ENCODE measurements at places on chromosomes 7 and 10.

- ATAC-seq: no peak
Measured at GRCh38 chr10:8424555-8425211, 370.2 kb downstream of the GATA3 start.

GRCh38 chr7:91345449-91345848 lies 81.2 kb downstream of the FZD1 start:
- ATAC-seq: no peak

DNA sequence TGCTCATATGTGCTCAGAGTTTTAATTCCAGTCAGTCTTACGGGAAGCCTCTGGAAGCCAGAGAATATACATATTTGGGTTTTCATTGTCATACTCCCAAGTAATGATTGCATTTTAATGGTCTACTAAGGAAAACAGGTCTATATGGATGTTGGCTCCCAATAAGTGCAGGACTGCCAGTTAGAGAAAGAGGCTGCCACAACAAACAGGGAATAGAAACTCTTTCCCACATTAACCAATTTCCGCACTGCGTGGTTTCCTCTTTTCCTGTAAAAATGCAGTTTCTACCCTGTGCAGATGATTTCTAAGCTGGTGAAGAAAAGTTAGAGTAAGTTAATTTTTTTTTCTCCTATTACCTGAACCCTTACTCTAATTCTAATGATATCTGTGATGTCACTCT lies 78.2 kb downstream of the CCSER2 start:
- no peak for ATAC-seq

- no peak for ATAC-seq
Measured at GRCh38 chr10:74300666-74301065, 149.6 kb downstream of the ADK start.

DNA sequence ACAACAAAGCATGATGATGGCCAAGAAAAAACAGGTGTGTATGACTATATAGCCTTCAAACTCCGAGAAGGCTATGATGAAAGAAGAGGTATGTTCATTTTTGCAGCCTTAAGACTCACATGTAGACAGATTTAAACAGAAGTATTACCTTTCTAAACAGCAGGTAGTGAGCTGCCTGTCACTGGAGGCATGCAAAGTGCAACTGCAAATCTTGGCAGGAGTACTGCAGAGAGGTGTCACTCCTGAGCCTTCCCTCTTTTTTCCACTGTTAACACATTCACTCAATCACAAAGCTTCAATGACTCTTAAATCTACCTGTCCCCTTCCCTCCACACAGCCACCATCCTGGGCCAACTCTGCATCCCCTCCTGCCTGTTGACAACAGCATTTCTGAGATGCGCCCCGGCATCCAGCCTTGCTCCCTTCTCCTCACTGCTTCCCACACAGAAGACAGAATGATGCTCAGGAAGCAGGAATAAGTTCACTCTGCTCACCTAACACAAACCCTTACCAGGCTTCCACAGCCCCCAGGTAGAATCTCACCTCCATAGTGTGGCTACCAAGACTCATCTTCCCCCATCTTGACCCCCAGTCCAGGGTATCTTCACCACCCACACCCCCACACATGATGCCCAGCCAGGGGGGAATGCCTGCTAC lies 161.9 kb upstream of the ZMIZ1 start:
- no peak for ATAC-seq

GRCh38 chr7:29429401-29429800 lies 134.2 kb upstream of the PRR15 start:
- no peak for ATAC-seq

DNA sequence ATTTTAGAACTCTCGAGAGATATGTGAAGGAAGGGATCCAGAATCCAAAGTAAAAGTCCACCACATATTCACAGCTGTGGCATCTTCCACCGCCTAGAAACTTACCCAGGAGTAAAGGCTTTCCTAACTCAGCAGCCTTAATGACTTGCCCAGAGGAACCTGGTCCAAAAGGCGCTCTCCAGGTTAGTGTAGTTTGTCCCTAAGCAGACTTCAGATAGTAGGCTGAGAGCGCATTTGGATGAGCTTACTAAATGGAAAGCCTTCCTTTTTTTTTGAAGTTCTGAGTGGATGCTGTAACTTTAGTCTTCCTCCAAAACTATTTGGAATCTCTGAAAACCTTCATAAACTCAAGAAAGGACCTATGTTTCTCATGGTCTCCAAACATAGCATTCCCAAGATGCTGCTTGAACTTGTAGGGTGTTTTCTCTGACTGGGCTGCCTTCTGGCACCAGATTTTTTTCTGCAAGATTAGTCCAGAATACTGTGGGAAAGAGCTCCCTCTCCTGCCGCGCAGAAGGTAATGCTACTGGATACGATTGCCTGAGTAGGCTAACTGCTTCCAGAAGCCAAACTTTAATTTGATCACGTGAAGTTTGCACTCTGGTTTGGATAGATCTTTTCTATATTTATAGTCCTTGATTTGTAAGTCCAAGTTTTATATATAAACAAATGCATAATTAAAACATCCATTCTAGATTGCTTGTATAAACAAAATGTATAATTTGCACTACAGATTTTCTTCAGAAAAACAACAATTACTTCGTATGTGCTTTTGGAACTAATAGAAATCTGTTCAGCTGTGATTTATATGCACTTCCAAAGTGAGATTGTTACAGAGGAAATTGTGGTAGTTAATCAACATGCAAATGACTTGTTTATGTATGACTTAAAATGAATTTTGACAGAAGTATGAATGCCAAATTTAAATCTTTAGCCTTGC lies 19.6 kb upstream of the GPR37 start:
- peak; percentile 63 for ATAC-seq

DNA sequence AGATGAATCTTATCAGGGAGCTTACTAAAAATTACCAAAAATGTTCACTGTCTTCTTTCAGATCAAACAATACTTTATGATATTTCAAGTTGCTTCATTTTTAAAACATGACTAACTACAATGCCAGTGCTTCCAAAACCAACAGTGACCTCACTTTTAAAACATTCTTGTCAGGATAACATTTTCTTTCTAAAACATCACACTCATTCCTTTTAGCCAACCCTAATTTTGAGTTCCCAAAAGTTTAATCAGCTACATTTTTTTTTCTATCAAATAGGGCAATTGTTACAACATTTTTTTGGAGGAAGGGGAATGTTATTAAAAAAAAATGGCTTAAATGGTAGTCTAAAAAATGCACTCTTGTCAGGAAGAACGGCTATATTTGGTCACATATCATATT lies 37.3 kb downstream of the RTKN2 start:
- ATAC-seq: no peak

- no peak for ATAC-seq
Measured at GRCh38 chr10:122126763-122127659, 138.0 kb downstream of the TACC2 start.

DNA sequence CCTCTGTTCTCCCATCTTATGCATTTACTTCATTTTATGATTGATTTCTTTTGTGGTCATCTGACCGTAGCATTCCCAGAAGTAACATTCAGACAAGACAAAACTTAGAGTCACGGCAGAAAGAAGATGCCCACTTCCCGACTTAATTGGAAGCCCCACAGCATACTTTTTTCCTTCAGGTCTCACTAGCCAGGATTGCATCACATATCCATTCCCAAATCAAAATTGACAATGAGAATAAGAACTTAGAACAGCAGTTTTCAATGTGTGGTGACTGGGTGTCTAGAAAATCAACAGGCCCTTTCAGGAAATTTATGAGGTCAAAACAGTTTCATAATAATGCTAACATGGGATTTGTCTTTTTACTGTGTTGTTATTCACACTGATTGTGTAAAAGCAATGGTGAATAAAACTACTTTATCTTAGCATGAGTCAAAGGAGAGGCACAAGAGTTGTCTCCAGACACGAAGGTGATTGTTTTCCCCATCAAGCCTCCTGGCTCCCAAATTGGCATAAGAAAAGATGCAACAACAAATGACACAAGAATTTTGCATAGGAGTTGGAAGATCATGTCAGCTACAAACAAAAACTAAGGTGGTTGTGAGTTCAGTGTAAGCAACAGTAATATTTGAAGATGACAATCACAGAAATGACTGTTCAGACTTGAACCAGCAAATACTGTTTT lies 493.9 kb downstream of the HTR7 start:
- no peak for ATAC-seq

- no peak for ATAC-seq
Measured at GRCh38 chr7:117219485-117219884, 103.4 kb downstream of the WNT2 start.

DNA sequence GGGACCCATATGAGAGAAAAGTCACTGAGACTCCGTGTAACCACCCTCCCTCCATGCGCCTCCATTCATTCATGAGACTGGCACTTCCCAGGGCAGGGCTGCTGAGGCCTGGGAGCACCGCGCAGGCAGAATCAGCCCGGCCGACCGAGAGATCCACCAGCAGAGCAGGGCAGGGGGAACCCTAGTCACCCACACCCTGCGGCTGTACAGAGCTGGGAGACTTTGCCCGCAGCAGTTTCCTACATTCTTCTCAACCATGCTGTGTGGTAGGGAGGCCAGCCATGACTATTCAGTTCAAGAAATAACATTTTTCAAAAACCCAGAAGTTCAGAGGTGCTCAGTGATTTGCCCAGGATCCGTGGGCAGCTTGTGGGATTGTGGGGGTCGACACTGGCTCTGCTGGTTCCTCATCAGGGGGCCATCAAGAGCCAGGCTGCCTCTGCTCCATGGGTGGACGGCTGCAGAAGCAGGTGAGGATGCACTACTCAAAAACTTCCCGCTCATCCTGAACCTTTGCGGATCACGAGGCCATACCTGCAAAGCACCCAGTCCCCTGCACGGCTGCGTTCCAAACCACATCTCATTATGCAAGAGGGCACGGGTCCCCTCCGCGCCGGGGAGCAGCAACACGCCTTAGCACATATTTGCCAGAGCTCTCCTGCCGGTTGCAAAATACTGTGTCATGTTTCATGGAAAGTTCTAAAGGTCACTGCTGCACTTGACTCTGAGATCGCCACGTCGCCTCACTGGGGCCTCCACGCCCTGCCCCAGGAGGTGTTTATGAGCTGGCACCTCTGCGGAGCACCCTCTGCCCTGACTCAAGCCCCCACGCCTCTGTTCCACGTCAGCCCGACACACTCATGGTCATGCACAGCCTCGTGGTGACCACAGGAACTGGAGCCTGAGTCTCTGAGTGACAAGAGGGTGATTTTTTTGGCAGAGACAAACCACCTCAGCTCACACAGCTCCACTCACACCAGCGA lies 132.0 kb downstream of the PRKAG2 start:
- ATAC-seq: peak; percentile 32

GRCh38 chr10:4767033-4767814 lies 58.8 kb upstream of the AKR1E2 start:
- ATAC-seq: peak; percentile 47

DNA sequence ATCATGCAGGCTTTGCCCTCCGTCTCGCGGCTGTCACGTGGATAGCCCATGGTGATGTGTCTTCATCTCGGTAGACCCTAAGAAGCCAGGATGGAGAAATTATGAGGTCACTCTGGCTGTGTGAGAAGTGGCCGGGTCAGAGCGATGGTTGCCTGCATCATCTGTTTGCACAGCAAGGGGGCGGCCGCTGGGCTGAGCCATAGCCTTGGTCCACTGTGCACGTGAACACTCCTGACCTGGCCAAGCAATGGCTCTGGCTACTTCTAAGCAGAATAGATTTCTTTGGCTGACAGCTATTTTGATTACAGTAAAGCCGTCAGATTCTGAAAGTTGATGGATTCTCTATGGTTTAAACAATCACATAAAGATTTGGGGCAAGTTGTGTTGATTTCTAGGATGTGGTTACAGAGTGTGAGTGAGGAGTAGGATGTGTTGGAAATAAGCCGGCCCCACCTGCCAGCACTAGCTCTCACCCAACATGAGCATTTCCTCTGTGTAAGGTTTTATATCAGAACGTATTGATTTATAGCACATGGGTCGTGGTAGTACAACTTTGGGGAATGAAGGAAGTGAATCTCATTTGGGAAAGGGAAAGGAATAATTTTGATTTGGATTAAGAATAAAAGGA lies 214.4 kb upstream of the GPR26 start:
- peak; percentile 98 for ATAC-seq

GRCh38 chr10:49301302-49301701 lies 2.3 kb downstream of the C10orf71 start:
- no peak for ATAC-seq

GRCh38 chr7:131483586-131483985 lies 72.8 kb downstream of the PODXL start:
- ATAC-seq: no peak

- peak; percentile 8 for ATAC-seq
Measured at GRCh38 chr10:13956826-13957225, 370.1 kb downstream of the PRPF18 start.

GRCh38 chr7:108603656-108604306 lies 34.1 kb downstream of the DNAJB9 start:
- ATAC-seq: peak; percentile 39

- no peak for ATAC-seq
Measured at GRCh38 chr7:90222811-90223725, 11.5 kb downstream of the STEAP2 start.

DNA sequence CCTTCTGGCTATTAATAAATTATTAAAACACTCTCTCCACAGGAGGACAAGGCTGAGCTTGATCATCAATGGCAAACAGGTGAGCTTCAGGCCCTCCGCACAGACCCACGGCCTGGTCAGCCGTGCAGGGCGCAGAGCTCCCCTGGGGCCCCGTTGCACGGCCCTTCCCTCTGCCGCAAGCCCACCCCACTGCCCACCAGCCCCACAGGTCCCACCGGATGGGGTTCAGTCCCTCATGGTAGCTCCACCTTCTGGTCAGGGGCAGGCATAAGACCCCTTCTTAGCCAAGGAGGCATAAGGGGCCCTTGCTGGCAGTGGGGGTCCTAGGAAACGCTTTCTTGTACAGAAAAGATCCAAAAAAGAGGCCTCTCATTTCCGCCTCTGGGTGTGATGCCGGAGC lies 84.6 kb downstream of the MAD1L1 start:
- no peak for ATAC-seq

DNA sequence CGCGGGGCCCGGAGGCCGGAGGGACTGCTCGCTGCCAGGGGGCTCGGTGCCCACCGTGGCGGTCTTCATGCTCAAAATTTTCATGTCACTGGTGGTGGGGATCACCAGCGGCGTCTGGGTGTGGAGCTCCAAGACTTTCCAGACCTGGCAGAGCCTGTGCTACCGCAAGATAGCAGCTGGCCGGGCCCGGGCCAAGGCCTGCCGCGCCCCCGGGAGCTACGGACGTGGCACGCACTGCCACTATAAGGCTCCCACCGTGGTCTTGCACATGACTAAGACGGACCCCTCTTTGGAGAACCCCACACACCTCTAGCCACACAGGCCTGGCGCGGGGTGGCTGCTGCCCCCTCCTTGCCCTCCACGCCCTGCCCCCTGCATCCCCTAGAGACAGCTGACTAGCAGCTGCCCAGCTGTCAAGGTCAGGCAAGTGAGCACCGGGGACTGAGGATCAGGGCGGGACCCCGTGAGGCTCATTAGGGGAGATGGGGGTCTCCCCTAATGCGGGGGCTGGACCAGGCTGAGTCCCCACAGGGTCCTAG lies 2.0 kb downstream of the FZD9 start:
- ATAC-seq: no peak

GRCh38 chr10:123236126-123236525 lies 81.9 kb downstream of the BUB3 start:
- ATAC-seq: no peak
